ENCODE measurements at places on chromosomes 13 and 19. TPM values are rescaled to one million over a fixed set of nuclear protein-coding genes. Genes with fewer than 3 reads are reported as not detected.

GRCh38 chr19:2455851-2456570, 748 bp downstream of the LMNB2 start:
- no peaks in the 10 kb centered on the region for H3K27me3 ChIP-seq
- H3K4me1 ChIP-seq, result peaks cover 12% of the 10 kb centered on the region
- DNase-seq, result peak; percentile 44
- H3K27ac ChIP-seq, result peak overlapping the region; percentile 9
- H3K4me3 ChIP-seq, result peak overlapping the region; percentile 45

- no peaks in the 10 kb centered on the region for H3K27me3 ChIP-seq
- no peak overlapping the region for H3K4me3 ChIP-seq
- DNase-seq, result no peak
- H3K36me3 ChIP-seq, result no peaks in the 10 kb centered on the region
- no peaks in the 10 kb centered on the region for H3K4me1 ChIP-seq
Observed at GRCh38 chr19:13718733-13719132, 45.6 kb upstream of the MRI1 start.

GRCh38 chr19:3580156-3580934, 4.9 kb upstream of the GIPC3 start:
- H3K4me1 ChIP-seq, result peaks cover 25% of the 10 kb centered on the region
- H3K27ac ChIP-seq, result peak overlapping the region; percentile 20
- H3K36me3 ChIP-seq, result no peaks in the 10 kb centered on the region
- peaks cover 4% of the 10 kb centered on the region for H3K27me3 ChIP-seq
- peak; percentile 92 for DNase-seq
- no peak overlapping the region for H3K4me3 ChIP-seq

DNA sequence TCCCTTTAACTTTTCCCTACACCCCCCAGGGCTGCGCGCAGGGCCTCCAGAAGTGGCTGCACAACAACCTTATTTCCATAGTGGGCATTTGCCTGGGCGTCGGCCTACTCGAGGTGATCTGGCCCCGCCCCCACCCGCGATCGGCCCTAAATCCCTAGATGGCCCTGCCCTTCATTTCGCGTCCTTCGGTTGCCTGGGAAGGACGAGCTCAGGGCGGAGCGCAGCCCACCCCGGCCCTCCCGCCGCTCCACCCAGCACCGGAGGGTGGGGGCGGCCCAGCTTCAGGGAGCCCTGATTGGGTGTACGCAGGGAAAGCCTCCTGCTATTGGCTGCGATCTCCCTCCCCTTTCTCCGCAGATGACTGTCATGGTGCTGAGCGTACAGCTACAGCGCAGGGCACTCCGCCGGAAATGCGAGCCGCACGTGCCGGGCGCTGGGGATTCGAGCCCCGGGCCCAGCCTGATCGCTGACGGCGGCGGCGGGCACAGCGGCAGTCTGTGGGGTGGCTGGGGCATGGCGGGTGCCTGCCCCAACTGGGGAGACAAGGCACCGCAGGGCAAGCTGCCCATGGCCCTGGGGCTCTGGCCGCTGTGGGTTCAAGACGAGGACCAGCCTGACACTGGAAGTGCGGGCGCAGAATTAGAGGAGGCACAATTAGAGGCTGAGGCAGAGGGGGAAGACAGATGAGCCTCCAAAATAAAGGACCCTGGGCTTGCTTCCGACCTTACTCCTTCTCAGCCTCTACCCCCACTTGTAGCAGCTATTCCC, 4.3 kb downstream of the CD37 start:
- H3K27me3 ChIP-seq, result no peaks in the 10 kb centered on the region
- H3K27ac ChIP-seq, result peak overlapping the region; percentile 82
- peak overlapping the region; percentile 58 for H3K4me3 ChIP-seq

DNA sequence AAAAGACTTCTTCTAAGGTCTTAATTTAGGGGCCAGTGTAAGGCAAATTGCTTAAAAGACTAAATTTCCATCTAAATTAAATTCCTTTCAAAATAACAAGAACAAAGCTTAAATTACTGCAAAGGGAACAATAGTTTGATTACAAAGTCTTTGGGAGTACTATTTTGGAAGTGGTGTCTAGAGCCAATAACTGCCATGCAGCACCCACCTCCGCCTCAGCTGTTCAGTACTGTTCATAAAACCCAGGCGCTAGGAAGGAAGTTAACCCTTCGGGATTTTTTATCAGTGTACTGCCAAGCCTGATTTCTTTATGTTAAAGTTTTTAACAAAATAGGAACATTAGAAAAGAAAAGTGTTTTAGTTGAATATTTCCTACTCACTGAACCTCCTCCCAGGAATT, 210.1 kb downstream of the LIG4 start:
- DNase-seq, result no peak
- H3K27ac ChIP-seq, result no peak overlapping the region
- H3K4me1 ChIP-seq, result no peaks in the 10 kb centered on the region
- H3K36me3 ChIP-seq, result no peaks in the 10 kb centered on the region

DNA sequence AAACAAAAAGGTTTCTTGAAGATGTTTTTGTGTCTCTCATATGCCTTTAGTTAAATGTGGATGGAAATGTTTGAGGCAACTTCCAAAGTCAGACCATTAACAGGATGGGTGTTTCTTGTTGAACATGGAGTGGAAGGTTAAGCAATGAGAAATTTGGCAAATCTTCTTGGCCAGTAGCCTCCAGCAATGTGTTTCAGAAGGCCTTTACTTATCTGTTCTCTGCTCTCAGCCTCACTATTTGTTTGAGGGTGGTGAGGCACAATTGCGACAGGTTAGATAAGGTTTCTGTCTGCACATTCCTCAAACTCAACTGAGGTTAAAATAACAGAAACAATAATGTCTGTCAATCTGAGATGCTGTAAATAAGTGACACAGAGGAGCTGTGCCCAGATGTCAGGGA, 1019.0 kb downstream of the DIAPH3 start:
- H3K27ac ChIP-seq, result no peak overlapping the region
- H3K4me1 ChIP-seq, result no peaks in the 10 kb centered on the region
- H3K4me3 ChIP-seq, result no peak overlapping the region
- DNase-seq, result no peak

GRCh38 chr13:33509642-33510229, 224.2 kb upstream of the STARD13 start:
- peaks cover 5% of the 10 kb centered on the region for H3K4me1 ChIP-seq
- H3K4me3 ChIP-seq, result no peak overlapping the region
- H3K27me3 ChIP-seq, result no peaks in the 10 kb centered on the region
- no peaks in the 10 kb centered on the region for H3K36me3 ChIP-seq
- DNase-seq, result peak; percentile 76

GRCh38 chr13:26895081-26895807, 134.7 kb upstream of the GPR12 start:
- no peak overlapping the region for H3K27ac ChIP-seq
- H3K4me3 ChIP-seq, result no peak overlapping the region
- no peak for DNase-seq
- H3K36me3 ChIP-seq, result no peaks in the 10 kb centered on the region
- H3K27me3 ChIP-seq, result no peaks in the 10 kb centered on the region

SLC17A7 gene
- total RNA-seq, result 9.6 TPM

DNA sequence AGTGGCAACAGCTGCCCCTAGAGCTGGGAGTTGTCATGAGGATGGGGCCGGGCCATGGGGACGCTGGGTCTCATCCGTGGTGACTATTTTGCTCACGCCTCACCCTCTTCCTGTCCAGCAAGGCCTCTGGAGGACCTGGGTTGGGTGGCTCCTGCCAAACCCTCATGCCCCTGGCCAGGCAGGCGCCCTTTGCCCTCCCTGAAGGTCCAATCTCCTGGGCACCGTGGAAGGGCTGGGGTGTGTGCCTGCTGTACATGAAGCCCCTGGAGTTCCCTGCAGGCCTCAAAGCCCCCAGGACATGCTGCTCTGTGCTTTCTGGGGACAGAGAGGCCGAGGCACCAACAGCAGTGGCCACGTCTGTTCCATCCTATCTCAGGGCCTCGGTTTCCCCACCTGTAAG, 13.8 kb downstream of the LRP3 start:
- H3K4me1 ChIP-seq, result no peaks in the 10 kb centered on the region
- no peak overlapping the region for H3K27ac ChIP-seq
- DNase-seq, result no peak
- H3K27me3 ChIP-seq, result no peaks in the 10 kb centered on the region
- peaks cover 35% of the 10 kb centered on the region for H3K36me3 ChIP-seq

GRCh38 chr19:9952276-9952675, 16.0 kb upstream of the OLFM2 start:
- no peak for DNase-seq
- no peaks in the 10 kb centered on the region for H3K36me3 ChIP-seq
- H3K4me3 ChIP-seq, result no peak overlapping the region
- H3K27me3 ChIP-seq, result no peaks in the 10 kb centered on the region
- no peaks in the 10 kb centered on the region for H3K4me1 ChIP-seq
- H3K27ac ChIP-seq, result no peak overlapping the region

KIR2DL1 gene
- not detected for total RNA-seq

CPB2 gene
- total RNA-seq, result not detected

DNA sequence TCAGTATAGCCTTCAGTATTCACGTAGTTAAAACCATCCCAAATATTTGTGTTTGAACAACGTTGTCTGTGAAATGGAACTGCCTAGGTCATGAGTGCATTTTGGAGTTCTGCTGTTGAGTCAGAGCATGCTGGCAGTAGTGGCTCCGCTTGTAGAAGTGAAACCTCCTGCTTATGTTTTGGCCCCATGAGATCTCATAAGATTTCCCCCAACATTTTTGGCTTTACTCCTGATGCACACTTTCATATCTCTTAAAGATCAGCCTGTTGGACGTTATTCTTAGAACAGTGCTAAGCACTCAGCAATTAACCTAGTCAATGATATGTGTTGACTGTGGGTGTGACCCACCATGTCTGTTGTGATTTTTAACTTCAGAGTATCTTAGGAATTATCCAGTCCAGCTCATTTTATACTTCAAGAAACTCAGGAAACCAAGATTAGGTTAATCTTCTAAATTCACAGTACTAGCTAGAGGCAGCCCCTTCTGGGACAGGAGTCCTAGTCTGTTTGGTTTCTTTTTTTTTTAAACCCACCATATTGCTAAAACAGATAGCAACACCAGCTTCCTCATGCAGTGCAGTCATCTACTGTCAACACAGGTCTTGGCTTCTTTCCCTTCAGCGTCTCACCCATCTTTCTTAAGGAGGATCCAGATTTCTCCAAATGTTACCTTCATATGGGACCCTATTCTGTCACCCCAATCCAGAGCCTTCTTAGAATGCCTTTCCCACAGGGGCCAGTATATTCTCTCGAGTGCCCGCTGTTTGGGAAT, 26.2 kb downstream of the RAP2A start:
- no peaks in the 10 kb centered on the region for H3K4me1 ChIP-seq
- H3K36me3 ChIP-seq, result peaks cover under 1% of the 10 kb centered on the region
- H3K27ac ChIP-seq, result no peak overlapping the region
- no peak overlapping the region for H3K4me3 ChIP-seq
- peak; percentile 20 for DNase-seq

DNA sequence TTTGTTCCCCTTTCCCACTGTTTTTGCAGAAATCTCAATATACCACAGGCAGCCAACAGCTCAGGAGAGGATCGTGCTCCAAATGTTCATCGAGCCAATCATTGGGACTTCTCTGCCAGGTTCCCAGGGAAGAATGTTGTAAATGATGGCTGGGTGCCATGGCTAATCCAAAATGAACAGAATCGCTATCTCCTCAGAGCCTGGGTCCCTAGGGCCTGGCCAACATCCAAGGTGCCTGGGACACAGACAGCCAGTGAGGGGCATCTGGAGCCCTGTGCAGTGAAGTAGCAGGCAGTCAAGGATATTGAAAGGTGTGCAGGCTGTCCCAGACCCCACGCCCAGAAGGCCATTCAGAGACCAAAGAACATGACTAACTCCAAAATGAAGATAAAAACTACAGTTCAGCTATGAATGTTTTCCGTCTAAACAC, 37.8 kb downstream of the BRD4 start:
- peaks cover 98% of the 10 kb centered on the region for H3K4me1 ChIP-seq
- no peak overlapping the region for H3K27ac ChIP-seq
- H3K27me3 ChIP-seq, result no peaks in the 10 kb centered on the region
- no peak overlapping the region for H3K4me3 ChIP-seq

DIRAS1 gene
- total RNA-seq, result 1.0 TPM

- H3K4me1 ChIP-seq, result peaks cover 30% of the 10 kb centered on the region
- H3K36me3 ChIP-seq, result no peaks in the 10 kb centered on the region
- H3K27ac ChIP-seq, result peak overlapping the region; percentile 63
- no peaks in the 10 kb centered on the region for H3K27me3 ChIP-seq
- H3K4me3 ChIP-seq, result peak overlapping the region; percentile 62
Observed at GRCh38 chr19:10871711-10872545, 575 bp downstream of the CARM1 start.

DNA sequence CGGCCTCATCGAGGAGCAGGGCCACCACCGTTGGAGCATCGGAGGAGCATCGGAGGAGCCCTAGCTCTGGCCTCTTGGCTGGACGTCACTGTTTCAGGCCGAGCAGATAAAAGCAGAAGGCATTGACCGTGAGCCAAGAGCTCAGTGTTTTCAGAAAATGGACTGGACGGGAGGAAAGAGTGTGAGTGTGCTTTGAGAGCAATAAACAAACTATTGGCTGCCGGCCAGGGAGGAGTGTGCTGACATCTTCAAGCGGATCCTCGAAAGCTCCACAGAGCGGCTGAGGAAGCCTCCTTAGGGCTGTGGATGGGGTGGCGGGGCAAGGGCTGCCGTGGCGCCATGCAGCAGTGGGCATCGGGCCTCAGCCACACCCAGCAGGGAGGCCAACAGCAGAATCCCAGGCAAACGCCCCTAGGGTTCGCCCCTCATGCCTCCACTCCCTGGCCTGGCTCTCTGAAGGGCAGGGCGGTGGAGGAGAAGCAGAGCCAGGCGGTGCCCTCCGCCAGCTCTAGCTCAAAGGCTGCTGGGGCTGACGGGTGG, 41.8 kb downstream of the IRS2 start:
- H3K4me3 ChIP-seq, result no peak overlapping the region
- peak; percentile 84 for DNase-seq
- H3K27me3 ChIP-seq, result no peaks in the 10 kb centered on the region
- H3K36me3 ChIP-seq, result no peaks in the 10 kb centered on the region
- no peak overlapping the region for H3K27ac ChIP-seq

DOCK6 gene
- 31.7 TPM for total RNA-seq

GRCh38 chr13:25902891-25903341, 148.9 kb downstream of the SHISA2 start:
- H3K4me3 ChIP-seq, result no peak overlapping the region
- DNase-seq, result no peak
- H3K27ac ChIP-seq, result no peak overlapping the region
- no peaks in the 10 kb centered on the region for H3K36me3 ChIP-seq

DNA sequence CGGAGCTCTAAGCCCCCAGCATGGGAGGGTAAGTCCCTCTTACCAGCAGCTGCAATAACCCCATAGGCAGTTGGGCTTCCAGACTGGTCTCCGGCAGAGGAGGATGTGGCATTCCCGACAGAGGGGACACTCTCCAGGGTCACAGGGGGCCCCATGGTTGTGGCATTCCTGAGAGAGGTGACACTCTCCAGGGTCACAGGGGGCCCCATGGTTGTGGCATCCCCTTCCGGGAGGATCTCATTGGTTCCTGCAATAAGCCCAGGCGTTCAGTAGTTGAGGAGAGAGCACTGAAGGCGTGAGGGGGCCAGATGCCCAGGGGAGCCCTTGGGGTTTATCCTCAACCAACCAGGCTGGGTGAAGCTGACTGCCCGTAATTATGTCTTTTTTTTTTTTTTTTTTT, 5.4 kb downstream of the CD320 start:
- peak; percentile 48 for DNase-seq
- H3K27me3 ChIP-seq, result no peaks in the 10 kb centered on the region
- H3K27ac ChIP-seq, result no peak overlapping the region

CYSLTR2 gene
- 0.50 TPM for total RNA-seq

NLRP4 gene
- total RNA-seq, result not detected

- DNase-seq, result peak; percentile 49
- no peaks in the 10 kb centered on the region for H3K4me1 ChIP-seq
- no peak overlapping the region for H3K27ac ChIP-seq
- no peaks in the 10 kb centered on the region for H3K36me3 ChIP-seq
Observed at GRCh38 chr19:5172859-5173630, 167.6 kb downstream of the PTPRS start.

GRCh38 chr19:10797541-10798256, 38.3 kb downstream of the TMED1 start:
- DNase-seq, result no peak
- H3K27ac ChIP-seq, result no peak overlapping the region
- H3K27me3 ChIP-seq, result no peaks in the 10 kb centered on the region
